NCI-H187 (cell line): ENCODE measurements at places on chromosomes 6 and 20.

DNA sequence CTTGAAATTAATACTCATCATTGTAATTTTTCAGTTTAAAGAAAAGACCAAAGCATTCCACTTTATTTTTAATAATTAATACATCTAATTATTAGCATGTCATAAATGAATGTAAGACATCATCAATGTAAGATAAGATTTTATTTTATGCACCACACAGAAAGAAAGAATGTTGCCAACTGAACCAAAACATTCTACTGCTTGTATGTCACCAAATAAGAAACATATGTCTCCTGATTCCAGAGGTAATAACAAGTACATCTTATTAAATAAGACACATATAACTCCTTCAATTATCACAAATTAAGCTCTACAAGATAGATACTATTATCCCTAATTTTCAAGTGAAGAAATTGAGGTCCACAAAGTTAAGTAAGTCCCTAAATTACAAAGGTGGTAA lies 189.5 kb downstream of the GMDS start:
- no peak for DNase-seq

DNA sequence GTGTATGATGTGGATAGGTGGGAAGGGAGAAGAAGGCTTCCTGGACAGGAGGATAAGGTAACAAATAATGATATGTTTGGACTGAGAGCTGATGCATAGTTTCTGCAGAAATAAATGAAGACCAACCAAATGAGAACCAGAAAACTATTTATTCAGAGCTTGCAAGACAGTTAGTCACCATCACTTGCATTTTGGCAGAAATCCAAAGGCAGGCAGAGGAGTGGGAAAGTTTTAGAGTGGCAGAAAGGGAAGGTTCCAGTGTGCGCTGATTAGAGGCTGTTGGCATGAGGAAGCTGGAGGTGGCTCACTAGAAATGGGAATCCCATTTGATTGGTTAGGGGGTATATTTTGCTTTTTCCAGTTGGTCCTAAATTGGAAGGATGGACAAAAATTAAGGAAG lies 13.0 kb upstream of the F13A1 start:
- no peak for DNase-seq

DNA sequence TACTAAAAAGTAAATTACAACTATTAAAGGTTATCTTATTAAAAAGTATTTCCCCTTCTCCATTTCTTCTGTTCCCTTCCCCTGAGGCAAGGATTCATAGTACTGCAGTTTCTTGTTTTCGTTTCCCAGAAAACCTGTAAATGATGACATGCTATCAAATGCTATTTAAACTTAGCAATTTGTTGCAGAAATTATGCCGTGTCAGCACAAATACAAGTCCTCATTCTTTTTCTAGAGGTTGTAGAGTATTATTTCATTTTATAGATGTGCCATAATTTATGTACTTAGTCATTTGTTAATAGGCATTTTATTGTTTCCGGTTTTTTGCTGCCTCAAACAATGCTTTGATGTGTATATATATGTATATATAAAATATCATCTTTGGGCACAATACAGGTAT lies 268.4 kb downstream of the PLCB1 start:
- no peak for DNase-seq

- no peak for DNase-seq
Measured at GRCh38 chr20:47456041-47456537, 45.6 kb upstream of the NCOA3 start.

GRCh38 chr20:5996765-5997164 lies 46.3 kb downstream of the MCM8 start:
- DNase-seq = no peak

- DNase-seq = no peak
Measured at GRCh38 chr6:141963543-141964295, 169.0 kb upstream of the GJE1 start.

GRCh38 chr6:130927305-130927704 lies 100.1 kb downstream of the SMLR1 start:
- no peak for DNase-seq

DNA sequence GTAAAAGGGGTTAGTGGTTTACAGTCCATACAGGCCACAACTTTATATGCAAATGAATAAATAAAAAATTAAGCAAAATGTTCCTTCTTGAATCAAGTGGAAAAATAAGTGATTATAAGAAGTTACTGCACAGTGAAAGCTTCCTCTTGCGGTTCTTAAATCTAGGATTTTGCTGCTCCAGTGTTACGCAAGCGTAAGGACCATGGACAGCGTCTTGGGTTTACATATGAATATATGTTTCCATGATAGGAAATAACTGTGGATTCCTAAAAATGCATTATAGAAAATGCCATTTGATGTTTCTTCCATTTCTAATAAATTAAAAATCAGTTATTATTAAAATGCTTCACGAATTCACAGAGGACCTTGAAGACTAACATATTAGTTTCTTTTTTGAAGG lies 176.6 kb upstream of the POU3F2 start:
- no peak for DNase-seq

DNA sequence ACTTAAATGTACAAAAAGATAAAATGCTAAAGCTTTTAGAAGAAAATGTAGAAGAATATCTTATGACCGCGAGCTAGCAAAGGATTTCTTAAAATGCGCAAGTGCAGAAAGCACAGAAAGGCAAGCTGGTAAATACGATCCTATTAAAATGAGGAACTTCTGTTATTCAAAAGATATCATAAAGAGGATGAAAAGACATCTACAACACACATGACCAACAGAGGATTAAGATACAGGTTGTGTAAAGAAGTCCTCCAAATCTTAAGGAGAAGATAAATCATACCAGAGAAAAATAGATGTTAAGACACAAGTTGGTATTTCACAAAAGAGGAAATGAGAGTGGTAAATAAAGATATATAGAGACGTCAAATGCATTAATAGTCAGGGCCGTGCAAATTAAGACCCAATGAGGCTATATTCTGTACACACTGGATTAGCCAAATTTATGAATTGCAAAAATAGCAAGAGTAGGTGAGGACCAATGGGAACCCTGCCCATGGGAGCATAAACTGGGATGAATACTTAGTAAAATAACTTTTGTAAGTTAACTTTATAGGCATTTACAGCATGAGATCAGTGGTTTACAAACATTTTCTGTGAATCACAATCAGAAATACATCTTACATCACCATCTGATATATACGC lies 23.0 kb downstream of the APCDD1L start:
- no peak for DNase-seq

GRCh38 chr6:14616656-14617055 lies 499.1 kb downstream of the CD83 start:
- no peak for DNase-seq

GRCh38 chr6:1617466-1618310 lies 8.0 kb downstream of the FOXC1 start:
- DNase-seq = no peak

DNA sequence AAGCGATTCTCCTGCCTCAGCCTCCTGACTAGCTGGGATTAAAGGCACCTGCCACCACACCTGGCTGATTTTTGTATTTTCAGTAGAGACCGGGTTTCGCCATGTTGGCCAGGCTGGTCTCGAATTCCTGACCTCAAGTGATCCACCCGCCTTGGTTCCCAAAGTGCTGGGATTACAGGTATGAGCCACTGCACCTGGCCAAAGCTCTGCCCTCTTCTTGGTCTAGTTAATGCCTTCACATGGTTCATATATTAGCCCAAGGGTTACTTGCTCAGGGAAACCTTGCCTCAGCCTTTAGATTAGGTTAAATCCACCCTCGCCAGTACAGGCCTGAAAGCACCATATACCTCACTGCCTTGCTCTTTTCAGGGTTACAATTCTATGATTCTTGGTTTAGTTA lies 26.1 kb downstream of the TSHZ2 start:
- no peak for DNase-seq

DNA sequence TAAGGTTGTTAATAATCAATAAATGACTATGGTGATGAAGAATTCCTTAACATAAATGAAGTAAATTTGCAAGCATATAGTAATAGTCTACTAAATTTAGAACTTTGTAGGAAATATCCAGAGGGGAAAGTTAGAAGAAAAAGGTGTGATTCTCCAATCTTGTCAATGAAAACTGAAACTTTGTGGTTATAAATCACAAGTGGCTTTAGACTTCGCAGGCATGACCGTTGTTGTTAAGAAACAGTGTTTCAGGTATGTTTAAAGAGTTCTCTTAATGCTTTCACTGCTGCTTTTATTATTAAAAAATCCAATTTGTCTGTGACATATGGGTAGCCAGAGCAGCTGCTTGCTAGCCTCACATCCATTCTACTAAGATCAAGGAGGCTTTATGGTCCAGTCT lies 475.6 kb upstream of the ADGRB3 start:
- no peak for DNase-seq

DNA sequence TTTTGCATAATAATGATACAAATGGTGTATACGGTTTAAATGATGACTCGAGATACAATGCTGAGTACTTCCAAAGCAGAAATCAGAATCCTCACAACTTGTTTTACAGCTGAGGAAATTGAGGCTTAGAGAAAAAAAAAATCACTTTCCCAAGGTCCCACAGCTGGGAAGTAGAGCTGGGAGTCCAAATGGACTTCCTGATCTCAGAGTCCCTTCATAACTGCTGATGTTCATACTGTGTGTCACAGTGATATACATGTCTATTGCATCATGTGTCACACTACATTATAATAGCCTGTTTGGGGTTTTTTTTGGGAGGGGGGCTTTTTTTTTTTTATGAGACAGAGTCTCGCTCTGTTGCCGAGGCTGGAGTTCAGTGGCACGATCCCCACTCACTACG lies 8.5 kb downstream of the HM13 start:
- DNase-seq = no peak

DNA sequence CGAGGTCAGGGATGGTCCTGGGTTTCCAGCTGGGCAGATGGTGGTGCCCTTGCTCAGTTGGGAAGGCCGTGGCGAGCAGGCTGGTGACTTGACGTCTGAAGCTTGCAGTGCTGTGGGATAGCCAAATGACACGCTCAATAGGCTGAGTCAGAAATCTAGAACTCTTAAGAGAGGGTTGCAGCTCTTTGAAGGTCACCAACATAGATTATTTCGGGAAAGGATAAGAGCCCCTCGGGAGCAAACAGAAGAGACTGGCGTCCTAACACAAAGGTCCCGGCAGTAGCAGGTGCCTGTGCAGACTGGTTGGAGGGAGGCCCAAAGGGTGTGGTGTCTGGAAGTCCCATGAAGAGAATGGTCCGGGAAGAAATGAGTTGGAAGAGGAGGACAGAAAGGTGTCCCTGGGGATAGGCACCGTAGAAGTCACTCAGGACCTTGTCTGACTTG lies 18.4 kb downstream of the PKIG start:
- no peak for DNase-seq

- DNase-seq = no peak
Measured at GRCh38 chr20:45782890-45783289, 8.8 kb downstream of the WFDC3 start.

GRCh38 chr6:72061286-72061685 lies 174.9 kb downstream of the RIMS1 start:
- DNase-seq = no peak

- DNase-seq = no peak
Measured at GRCh38 chr6:32627831-32628230, 9.4 kb upstream of the HLA-DQA1 start.

GRCh38 chr6:2998998-2999617 lies 586 bp upstream of the NQO2 start:
- DNase-seq = peak; percentile 71

DNA sequence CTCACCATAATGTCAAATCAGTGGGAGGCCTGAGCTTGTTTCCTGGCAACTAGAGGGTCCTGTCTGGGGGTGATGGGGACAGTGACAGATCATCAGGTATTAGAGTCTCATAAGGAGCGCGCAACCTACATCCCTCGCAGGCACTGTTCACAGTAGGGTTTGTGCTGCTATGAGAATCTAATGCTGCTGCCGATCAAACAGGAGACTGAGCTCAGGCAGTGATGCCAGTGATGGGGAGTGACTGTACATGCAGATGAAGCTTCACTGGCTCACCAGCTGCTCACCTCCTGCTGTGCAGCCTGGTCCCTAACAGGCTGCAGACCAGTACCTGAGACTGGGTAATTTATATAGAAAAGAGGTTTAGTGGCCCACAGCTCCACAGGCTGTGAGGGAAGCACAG lies 147.3 kb downstream of the TTLL2 start:
- DNase-seq = no peak

- peak; percentile 23 for DNase-seq
Measured at GRCh38 chr6:99822741-99823512, 171.1 kb downstream of the MCHR2 start.

- DNase-seq = no peak
Measured at GRCh38 chr6:125151700-125152099, 1.9 kb upstream of the TPD52L1 start.

DNA sequence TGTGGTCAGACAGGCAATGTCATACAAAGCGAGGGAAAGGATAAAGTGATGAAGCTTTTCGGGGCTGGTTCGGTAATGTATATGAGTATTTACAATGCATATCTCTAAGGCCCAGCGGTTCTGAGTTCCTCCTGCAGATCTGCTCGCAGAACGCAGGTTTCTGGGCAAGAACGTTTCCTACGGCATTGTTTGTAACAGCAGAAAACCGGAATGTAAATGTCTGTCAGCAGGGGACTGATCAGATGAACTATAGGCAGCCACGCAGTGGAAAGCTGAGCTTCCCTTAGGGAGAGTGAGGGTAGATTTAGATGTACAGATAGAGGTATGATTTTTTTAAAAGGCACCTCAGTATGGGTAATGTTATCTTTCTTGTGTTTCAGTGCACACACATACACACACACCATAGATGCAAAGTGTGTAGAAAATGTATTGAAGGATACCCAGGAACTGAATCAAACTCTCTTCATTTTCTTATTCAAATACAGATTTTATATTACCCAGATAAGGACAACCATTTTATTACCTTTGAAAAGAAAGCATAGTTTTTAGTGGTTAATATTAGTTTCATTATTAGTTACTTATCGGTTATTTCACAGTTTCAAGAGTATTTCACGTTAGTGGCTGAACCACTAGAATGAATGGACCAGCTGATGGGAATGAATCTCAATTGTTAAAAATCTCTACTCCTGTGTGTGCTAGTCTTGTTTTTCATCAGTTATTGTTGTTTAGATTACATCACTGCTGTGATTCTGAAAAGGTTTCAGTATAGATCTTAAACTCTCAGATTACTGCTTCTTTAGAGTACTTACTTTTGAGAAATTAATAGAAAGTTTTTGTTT lies 56.2 kb downstream of the SNX9 start:
- DNase-seq = no peak

DNA sequence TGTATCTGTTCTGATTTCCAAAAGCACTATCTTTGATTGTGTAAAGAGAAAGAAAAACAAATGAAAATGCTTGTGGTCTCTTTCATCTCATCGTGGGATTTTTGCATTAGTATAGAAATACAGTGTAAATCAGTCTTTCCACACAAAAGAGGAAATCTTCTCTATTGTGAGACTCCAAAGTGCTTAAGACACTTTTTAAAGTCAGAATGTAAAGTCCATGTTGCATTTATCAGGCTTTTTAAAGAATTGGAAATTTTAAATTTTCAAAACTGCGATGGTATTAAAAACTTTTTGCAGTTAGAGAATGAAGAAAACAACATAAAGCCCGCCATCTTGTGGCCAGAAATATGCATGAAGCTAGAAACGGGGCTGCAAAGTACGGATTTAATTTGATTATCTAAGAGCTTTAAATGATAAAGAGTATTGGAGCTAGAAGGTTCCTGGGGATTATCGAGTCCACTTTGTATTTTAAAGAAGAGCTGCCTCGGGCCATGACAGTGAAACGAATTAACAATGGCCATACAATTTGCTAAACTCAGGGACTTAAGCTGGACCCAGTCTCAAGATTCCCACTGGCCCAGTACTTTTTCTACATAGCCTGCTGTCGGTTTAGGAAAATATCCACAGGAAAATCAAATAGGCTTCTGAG lies 339.6 kb downstream of the ARHGAP18 start:
- peak; percentile 13 for DNase-seq

GRCh38 chr20:49562311-49563014 lies 5.5 kb downstream of the PTGIS start:
- no peak for DNase-seq

- no peak for DNase-seq
Measured at GRCh38 chr6:40928307-40928706, 110.7 kb downstream of the UNC5CL start.
